GM23248 (cell line): ENCODE measurements at places on chromosomes 3 and 15. TPM values are rescaled to one million over a fixed set of nuclear protein-coding genes. Genes with fewer than 3 reads are reported as not detected.

Gene HEG1
- 32.0 and 32.1 TPM in 2 replicates for polyA plus RNA-seq

Gene ANKRD63
- not detected in 2 replicates for polyA plus RNA-seq

Gene DUOXA2
- polyA plus RNA-seq = not detected in 2 replicates

Gene CADM2
- polyA plus RNA-seq = 0.09 TPM in 1 of 2 replicates, not detected in the other

Gene PLSCR2
- not detected in 2 replicates for polyA plus RNA-seq

Gene SPRED1
- 10.2 and 11.6 TPM in 2 replicates for polyA plus RNA-seq

Gene DNAH12
- 0.11 TPM in 1 of 2 replicates, not detected in the other for polyA plus RNA-seq

Gene ENTPD3
- not detected in 2 replicates for polyA plus RNA-seq

Gene ROBO1
- polyA plus RNA-seq = 17.9 and 18.8 TPM in 2 replicates

Gene SLITRK3
- polyA plus RNA-seq = not detected in 2 replicates

Gene CATSPER2
- 1.2 and 1.7 TPM in 2 replicates for polyA plus RNA-seq

Gene PCSK6
- polyA plus RNA-seq = 0.19 and 0.38 TPM in 2 replicates

Gene BNC1
- polyA plus RNA-seq = 4.1 and 4.3 TPM in 2 replicates

Gene DUOX1
- polyA plus RNA-seq = 1.5 and 1.8 TPM in 2 replicates

Gene FBXW12
- not detected in 2 replicates for polyA plus RNA-seq

Gene SLC24A5
- not detected in 2 replicates for polyA plus RNA-seq

Gene CFAP161
- polyA plus RNA-seq = not detected in 2 replicates

Gene KY
- polyA plus RNA-seq = 0.39 and 0.65 TPM in 2 replicates

Gene ATP10A
- polyA plus RNA-seq = 20.4 and 22.2 TPM in 2 replicates

Gene CDHR4
- polyA plus RNA-seq = not detected in 2 replicates

Gene FYCO1
- 6.2 and 6.3 TPM in 2 replicates for polyA plus RNA-seq

Gene SIAH2
- 27.2 and 29.3 TPM in 2 replicates for polyA plus RNA-seq

Gene TNFSF10
- polyA plus RNA-seq = not detected in 2 replicates

Gene SCAANT1
- not detected in 2 replicates for polyA plus RNA-seq

Gene HES1
- polyA plus RNA-seq = 8.8 and 10.3 TPM in 2 replicates

Gene RSL24D1
- polyA plus RNA-seq = 91.2 and 93.1 TPM in 2 replicates

Gene RETNLB
- not detected in 2 replicates for polyA plus RNA-seq

Gene WNT7A
- polyA plus RNA-seq = not detected in 2 replicates

Gene TM4SF4
- 0.48 and 0.96 TPM in 2 replicates for polyA plus RNA-seq

Gene CHDH
- polyA plus RNA-seq = 0.13 TPM in 1 of 2 replicates, not detected in the other

Gene CCR9
- polyA plus RNA-seq = not detected in 2 replicates

Gene STAB1
- not detected in 2 replicates for polyA plus RNA-seq

Gene CCDC12
- 42.7 and 43.8 TPM in 2 replicates for polyA plus RNA-seq

Gene COL6A6
- 0.08 TPM in 1 of 2 replicates, not detected in the other for polyA plus RNA-seq

Gene SLC38A3
- 0.36 and 0.93 TPM in 2 replicates for polyA plus RNA-seq

Gene AADACL2
- polyA plus RNA-seq = not detected in 2 replicates

Gene OSBPL10
- polyA plus RNA-seq = 0.95 and 2.4 TPM in 2 replicates

Gene DPPA2
- not detected in 2 replicates for polyA plus RNA-seq

Gene LRRIQ4
- not detected in 2 replicates for polyA plus RNA-seq

Gene CMTM8
- not detected in 2 replicates for polyA plus RNA-seq

Gene EFCAB12
- polyA plus RNA-seq = not detected in 2 replicates

Gene GNAI2
- 424 and 426 TPM in 2 replicates for polyA plus RNA-seq
